Activated CD8-positive, alpha-beta memory T cell treated with anti-CD3 and anti-CD28 coated beads for 1 hour (primary cell): ENCODE measurements at places on chromosomes 2 and 18.

DNA sequence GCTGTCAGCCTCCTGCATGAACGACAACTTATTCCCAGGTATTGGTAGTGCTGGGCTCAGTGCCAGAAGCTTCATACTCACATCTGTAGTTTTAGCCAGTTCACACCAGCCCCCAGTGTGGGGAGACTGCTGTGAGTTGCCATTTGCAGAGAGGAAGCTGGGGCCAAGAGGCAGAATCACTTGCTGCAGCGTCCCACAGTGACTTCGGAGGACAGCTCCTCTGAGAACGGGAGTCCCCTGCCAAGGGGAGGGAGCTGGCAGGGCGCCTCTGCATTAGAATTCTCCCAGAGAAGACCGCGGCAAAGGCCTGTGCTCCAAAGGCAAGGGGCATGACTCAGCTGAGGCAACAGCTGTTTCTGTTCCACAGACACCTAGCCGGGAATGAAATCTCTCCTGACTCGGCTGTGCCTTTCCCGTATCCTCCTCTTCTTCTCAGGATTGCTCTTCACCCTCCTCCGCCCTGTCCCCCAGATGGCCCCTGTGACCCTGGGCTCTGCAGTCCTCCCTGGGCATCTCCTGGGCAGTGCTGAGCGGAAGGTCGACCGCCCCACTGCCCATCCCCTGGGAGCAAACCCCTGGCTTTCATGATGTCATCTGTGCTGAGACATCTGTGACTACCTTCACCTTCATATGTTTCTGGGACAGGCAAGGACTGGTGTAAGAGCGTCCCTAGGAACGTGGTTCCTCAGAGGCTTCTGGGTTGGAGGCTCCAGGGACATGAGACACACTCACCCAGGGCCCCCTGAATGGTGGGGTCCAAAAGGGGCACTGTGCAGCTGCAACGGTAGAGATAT, 18.0 kb downstream of the MAL start:
- no peak for DNase-seq

DNA sequence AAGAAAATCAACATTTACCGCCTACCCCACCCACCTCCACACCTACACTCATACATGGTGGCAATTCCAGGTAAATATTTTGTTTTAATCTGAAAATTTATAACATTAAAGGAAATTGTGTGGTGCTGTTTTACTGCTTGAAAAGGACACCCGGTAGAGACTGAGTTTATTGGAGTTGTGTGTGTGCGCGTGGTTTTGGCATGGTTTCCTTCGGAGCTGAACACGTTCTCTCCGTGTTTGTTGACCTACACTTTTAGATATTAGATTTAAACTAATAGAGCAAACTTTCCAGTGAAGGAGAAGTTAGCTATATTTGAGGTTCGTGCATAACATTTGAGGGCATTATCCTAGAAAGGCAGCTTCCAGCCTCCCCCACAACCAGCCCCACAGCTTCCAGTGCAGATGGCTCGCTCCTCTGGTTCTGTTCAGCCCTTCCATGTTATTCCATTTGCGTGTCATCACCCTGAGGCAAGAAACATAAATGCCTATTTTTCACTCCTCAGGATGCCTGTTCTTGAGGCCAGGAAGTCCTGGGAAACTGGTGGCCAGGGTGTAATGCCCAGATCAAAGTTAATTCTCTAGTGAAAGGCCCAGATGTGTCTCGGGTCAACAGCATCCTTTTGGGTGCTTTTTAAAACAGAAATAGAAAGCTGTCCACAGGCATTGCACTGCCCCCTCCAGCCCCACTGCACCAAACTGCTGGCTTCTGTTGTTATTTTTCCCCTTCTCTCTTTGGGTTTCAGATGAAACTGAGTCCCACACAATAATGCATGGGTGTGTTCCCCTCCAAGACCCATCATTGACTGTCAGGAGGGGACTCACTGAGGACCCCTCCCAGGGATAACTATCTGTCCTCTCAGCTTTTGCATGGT, 190.2 kb downstream of the SETBP1 start:
- DNase-seq, result no peak

DNA sequence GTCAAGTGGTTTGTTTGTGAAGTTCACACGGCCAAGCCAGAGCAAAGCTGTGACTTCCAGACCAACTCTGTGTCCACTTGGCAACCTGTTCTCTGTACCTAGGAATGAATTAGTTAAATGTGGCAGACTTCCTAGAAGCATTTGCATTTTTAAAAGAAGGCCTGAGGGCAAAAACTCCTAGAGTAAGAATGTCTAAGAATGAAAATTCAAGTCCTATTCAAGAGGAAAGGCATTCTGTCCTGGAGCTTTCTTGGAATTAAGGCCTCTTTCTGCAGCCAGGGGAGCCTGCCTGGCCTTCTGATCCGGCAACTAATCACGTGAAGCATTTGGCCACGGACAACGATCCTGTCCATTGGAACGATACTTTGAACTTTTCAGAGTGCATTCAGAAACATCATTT, 155.0 kb downstream of the SETBP1 start:
- DNase-seq, result no peak

GRCh38 chr2:65031341-65032018, 24.7 kb upstream of the CEP68 start:
- no peak for DNase-seq

GRCh38 chr2:119706221-119706620, 27.2 kb downstream of the TMEM177 start:
- DNase-seq, result no peak

- peak; percentile 46 for DNase-seq
These were observed 73.2 kb downstream of the LRRFIP1 start for GRCh38 chr2:237700512-237701032.

DNA sequence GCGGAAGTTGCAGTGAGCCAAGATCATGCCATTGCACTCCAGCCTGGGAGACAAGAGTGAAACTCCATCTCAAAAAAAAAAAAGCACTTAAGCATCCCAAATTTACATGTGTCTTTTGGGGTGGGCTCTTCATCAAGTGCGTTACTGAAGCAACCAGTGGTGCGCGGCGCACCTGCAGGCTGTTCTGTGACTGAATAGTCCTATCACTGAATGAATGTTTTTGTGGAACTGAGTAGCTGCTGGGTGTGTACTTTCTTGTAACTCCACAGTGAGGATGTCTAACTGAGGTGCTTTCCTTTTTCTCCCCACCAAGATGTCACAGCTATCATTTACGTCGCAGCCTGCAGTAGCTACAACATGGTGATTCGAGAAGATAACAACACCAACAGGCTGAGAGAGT, 17.0 kb downstream of the CHMP1B start:
- DNase-seq, result no peak

GRCh38 chr2:185335879-185336278, 402.7 kb upstream of the FSIP2 start:
- DNase-seq, result no peak

- DNase-seq, result no peak
These were observed 177.8 kb downstream of the TXNL1 start for GRCh38 chr18:56460581-56460980.

DNA sequence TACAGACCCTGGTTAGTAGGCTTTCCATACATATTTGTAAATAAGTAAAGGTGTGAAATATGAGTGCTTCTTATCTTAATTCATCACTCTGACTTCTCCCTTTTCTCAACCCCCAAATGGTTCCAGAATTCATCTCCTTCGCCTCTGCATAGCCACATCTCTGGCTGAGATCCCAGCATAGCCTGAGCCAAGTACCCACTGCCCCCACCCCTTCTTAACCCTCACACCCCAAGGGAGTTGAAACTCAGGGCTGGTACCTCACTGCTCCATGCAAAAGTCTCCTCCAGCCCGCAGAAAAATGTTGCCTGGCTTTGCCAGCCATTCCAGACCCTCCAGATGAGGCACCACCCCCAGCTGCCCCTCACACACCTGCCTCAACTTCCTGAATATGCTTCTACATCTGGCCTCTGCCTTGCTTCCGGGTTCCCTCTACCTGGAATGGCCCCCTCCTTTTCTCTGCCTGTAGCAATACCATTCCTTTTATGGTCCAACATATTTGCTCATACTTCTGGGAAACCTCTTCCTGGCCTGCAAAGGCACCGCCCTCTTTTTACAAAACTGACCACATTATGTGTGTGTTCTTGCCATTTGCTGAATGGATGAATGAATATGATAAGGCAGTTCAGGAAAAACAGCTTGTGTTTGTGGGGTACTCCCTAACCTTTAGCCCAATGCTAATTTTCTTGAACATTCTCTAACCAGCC, 112.8 kb downstream of the CELF4 start:
- no peak for DNase-seq

DNA sequence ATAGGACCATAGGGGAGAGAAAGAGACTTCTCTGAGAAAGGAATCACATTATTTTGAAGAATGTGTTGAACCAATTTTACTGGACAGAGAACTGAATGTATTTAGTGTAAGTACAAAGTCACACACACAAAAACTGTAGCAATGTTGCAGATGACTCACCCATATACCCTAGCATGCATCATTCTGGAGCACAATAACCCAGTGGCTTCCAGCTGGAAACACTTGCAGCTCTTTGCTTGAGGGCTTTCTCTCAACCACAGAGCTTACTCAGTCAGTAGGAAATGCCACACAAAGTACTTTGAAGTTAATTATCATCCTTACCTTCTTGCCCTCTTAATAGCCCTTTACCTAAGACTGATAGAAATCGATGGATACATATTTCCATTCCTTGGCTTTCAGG, 760.0 kb upstream of the FSHR start:
- no peak for DNase-seq

GRCh38 chr2:97747716-97748115, 34.3 kb downstream of the ZAP70 start:
- no peak for DNase-seq

DNA sequence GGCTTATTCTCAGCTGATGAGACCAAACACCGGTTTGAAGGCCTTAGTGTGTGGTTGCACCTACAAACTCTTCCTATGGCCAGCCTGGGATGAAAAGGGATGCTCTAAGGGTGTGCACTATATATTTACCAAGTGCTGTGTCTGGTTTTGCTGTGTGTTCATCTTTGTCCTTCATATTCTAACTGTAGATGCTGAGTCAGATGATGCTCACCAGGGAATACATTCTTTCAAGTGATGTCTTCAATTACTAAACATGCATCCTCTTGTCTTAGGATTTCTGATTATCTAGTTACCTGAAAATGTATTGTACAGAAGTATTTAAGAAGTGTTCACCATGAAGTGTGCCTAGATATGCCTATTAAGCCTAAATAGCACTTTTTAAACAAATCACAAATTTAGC, 1111.6 kb upstream of the ZEB2 start:
- DNase-seq, result no peak

DNA sequence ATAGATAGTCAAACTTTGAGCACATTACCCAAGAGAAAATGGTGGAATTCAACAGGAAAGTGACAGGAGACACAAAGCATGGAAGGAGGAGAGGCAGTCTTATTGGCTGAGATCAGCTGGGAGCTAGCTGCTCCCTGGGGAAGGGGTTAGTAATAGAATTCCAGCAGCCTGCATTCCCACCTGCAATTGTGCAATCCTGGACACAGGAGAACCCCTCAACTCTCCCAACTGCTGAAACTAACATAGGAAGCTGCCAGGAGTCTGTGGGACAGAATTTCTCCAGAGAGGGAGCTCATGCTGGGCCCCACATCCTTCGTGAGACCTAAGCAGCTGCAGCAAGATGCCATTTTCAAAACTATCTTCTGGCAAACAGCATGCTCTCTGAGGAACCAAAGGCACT, 69.8 kb upstream of the ACVR1C start:
- no peak for DNase-seq

GRCh38 chr2:174630107-174630506, 32.5 kb upstream of the WIPF1 start:
- DNase-seq, result no peak

DNA sequence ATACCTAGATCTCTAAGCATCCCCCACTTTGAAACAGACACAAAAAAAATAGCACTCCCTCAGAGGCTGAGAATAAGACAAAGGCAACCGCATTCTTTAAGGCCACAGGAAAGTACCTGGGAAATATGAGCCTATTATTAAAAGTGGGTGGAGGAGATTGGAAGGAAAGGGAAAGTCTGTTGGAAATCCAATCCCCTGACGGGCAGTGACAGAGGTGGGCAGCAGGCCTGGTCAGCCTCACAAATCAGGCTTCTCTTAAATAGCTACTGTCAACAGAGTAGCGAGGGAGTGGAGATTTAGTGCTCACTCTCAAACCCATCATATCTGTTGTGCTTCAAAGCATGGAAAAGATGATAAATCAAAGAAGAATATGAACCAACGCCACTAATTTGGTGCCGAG, 324.4 kb downstream of the ALK start:
- no peak for DNase-seq

GRCh38 chr2:199929262-199929661, 18.2 kb downstream of the C2orf69 start:
- no peak for DNase-seq

- no peak for DNase-seq
These were observed 15.0 kb upstream of the CYS1 start for GRCh38 chr2:10095175-10095574.

DNA sequence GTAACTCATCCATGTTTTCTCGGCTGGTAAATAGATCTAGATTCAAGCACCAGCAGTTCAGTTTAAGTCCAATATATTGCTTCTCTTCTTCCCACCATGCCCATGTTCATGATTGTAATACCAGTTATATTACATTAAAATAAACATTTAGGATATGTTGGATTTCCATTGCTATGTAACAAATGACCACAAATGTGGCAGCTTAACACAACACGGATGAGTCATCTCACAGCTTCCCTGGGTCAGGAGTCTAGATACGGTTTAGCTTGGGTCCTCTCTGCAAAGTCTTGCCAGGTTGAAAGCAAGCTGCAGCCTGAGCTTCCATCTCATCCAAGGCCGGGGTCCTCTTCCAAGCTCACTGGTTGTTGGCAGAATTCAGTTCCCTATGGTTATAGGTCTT, 39.4 kb upstream of the SMAD2 start:
- no peak for DNase-seq

- no peak for DNase-seq
These were observed 188.6 kb upstream of the FN1 start for GRCh38 chr2:215624423-215624829.

DNA sequence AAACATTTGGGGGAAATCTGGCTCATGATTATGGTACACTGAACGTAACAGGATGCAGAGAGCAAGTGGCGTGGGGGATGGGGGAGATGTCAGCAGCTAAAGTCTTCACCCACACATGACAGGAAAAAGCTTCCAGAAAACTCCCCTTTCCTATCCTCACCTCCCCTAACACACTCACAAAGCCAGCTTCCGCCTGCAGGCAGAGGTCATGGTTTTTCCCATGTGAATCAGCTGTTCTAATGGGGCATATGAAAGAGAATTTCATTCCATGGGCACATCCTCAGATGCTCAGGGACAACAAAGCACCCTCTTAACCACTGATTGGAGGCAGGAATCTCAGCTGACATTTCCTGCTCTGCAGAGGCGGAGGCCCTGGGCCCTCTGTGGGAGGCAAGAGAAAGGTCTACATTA, 129.1 kb downstream of the TSN start:
- DNase-seq, result no peak
